Stimulated activated CD8-positive, alpha-beta memory T cell treated with anti-CD3 and anti-CD28 coated beads, Interleukin-2, amount 100 ng/mL, for 1 hour (primary cell): ENCODE measurements at places on chromosomes 13 and 19.

GRCh38 chr19:19445911-19446361, 40.5 kb downstream of the GATAD2A start:
- DNase-seq = no peak

GRCh38 chr19:6767357-6768235, at the start of gene SH2D3A:
TSS of gene SH2D3A (minus strand) at chr19:6767435. CDS start at chr19:6763748, 3,687 bp downstream.
- DNase-seq = peak; percentile 86

GRCh38 chr19:803686-804418, 6.6 kb downstream of the PTBP1 start:
- no peak for DNase-seq

GRCh38 chr19:36051637-36052036, 2.4 kb downstream of the THAP8 start:
- no peak for DNase-seq

DNA sequence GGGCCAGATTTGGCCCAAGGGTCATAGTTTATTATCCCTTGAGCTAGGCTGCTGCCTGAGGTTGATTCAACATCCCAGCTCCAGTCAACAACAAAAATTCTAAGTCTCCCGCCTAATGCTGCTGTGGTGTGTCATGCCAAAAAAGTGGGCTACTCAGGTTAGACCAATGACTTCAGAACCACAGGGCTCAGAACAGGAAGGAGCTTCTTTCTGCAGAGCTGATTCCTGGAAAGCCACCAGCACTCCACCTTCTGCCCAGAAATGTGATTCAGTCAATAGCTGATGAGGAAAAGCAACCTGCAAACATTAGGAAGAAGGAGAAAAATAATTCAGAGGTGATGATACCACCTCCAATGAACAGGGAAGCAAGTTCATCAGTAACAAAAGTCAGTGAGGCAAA, 56.1 kb upstream of the SERPINE3 start:
- no peak for DNase-seq

DNA sequence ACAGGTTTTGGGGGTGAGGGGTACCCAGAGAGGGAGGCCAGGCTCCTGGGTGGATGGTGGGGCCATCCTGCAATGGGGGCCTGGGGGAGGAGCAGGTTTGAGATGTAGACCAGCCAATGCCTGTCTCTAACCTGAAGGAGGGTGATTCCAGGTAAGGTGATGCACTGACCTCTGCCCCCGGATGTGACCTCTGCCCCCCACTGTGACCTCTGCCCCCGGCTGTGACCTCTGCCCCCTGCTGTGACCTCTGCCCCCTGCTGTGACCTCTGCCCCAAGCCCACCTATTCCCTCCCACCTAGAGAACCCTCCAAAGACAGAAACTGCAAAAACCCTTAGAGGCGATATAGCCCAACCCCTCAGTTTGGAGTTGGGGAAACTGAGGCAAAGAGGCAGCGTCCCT, 10.3 kb upstream of the SPACA4 start:
- DNase-seq = no peak

GRCh38 chr13:86403181-86403580, 604.0 kb upstream of the SLITRK6 start:
- no peak for DNase-seq

- no peak for DNase-seq
These were observed 8.6 kb downstream of the BRCA2 start for GRCh38 chr13:32323912-32324311.

DNA sequence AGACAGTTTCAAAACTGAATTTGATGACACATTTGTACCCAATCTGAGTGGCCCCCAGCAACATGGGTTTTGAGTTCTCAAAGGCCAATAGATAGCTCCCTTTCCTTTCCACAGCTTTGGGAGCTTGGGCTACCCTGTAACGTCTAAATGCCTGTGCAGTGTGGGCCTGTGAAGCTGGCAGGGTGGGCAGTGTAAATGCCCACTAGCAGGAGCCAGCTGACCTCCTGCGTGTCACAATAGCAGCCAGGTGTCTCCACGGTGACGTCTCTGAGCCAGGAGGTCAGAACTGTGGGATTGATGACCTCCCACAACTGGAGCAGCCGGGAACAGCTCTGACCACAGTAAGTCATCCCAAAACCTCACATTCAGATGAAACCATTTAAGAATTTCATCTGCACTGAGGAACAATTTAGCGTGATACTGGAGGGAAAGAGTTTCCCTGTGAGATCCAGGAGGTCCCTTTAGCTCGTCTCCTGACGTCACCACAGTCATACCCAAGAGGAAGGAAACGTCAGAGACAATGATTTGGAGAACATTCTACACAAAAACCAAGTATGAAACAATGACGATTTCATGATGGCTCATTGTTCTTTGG, at the start of gene IPO5:
TSS of gene IPO5 (plus strand) at position 300 of the 595 bp plus-strand sequence. CDS start 23,022 bp downstream, outside the sequence.
- DNase-seq = no peak

DNA sequence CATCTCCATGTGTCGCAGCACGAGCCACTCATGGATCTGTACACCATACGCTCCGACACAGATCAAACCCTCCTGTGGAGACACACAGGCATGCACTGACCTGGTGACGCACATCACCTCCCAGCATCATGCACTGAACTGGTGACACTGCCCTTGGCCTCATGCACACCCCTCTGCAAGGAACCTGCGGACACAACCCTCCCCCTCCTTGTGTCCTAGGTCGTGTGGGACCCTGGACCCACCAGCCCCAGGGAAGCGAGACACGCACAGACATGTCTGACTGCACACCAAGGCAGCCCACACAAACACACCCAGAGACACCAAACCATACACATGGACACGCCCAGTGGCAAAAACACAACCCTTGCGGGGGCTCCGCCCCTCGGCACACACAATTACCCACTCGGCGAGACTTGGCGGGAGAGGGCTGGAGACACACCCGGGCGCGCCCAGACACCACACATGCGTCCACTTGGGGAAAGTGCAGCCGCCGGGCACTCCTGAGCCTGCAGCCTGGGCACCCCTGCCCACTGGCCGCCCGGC, 2.0 kb upstream of the KCNN4 start:
- no peak for DNase-seq

GRCh38 chr19:19185853-19186740, 5.9 kb downstream of the BORCS8 start:
- peak; percentile 37 for DNase-seq

GRCh38 chr19:18932216-18932841, 8.7 kb downstream of the HOMER3 start:
- DNase-seq = peak; percentile 79

GRCh38 chr19:40216777-40217026, 1.5 kb downstream of the TTC9B start:
- DNase-seq = no peak

DNA sequence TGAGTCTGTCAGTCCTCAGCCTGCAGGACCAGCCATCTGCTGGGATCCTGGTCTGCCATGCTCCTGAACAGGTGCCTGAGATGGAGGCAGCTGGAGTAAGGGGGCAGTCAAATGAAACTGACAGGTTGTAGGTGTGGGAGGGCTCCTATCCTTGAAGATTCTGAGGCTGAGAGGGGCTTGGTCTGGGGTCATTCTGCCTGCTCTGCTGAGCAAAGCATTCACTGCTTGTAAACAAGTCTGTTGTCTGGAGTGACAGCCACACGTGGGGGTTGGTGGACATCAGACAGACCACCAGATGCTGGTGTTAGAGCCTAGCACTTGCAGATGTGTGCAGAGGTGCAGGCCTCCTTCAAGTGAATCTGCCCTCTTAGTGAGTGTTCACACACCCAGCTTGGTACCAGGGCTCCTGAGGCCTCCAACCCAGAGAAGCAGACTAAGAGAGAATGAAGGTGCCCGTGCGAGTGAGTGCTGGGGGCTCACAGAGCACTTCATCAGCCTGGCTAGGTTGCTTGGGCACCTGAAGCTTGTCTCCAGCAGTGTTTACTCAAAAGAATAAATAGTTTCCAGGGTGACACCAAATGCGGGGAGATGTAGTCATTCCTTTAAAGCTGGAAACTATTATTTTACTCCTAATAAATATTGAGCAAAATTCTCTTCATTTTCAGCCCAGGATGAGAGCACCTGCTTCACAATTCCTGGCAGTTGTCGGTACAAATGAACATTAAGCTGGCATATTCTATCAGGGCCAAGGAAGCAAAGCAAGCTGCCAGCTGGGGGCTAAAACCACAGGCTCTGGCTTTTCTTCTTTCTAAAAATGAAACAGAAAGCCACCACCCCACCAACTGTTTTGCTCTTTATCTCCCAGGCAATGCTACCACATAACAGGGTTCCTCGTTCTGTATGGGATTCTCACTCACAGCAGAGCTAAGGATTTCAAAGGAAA, 82.3 kb downstream of the RNASEH2B start:
- no peak for DNase-seq

DNA sequence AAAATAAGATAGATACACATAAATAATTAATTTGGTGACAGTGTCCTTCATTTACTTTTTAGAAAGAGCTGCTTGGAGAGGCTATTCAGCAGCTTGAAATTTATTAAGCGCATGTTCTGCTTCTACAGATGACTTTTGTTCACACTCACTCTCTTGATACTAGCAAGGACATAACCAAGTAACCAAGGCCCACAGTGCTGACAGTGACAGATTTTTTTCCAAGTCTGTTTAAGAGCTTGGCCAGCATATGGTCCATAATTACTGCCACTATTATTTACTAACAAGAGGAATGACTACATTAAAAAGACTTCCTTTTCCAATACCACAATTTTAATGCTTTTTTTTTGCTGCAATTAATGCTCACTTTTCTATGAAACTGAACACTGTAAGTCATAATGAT, 673.7 kb upstream of the MIR17HG start:
- DNase-seq = no peak

DNA sequence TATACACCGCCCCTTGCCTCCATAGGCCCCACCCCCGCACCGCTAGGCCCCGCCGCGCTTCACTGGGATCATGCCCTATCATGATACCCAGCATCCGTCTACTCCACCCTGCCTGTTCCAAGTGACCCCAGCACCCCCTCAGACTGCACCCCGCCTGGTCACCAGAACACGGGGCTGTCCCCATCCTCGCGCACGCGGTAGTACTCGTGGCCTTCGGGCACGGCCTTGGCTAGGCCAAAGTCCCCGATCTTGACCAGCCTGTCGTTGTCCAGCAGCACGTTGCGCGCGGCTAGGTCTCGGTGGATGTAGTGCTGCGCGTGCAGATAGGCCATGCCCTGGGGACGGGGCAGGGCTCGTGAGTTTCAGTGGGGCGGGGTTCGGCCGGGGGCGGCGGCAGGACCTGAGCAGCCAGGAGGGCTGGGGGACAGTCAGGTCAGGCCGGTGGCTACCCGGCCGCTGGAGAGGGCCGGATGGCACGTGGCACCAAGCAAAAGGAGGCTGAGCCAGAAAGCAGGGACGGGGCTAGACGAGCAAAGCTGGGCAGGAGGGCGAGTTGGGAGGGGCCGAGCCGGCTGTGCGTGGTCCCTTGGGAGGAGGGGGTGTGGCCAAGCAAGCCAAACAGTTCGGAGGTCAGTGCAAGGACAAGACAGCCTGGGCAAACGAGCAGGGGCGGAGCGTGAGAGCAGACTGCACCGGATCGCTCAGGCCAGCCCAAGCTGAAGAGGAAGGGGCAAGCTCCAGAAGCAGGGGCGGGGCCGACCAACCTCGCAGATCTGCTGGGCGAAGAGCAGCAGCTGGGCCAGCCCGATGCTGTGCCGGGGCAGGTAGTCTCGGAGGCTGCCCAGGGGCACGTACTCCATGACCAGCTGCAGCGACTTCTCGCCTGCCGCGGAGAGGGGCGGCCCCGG, 13.6 kb upstream of the ICAM3 start:
- no peak for DNase-seq

DNA sequence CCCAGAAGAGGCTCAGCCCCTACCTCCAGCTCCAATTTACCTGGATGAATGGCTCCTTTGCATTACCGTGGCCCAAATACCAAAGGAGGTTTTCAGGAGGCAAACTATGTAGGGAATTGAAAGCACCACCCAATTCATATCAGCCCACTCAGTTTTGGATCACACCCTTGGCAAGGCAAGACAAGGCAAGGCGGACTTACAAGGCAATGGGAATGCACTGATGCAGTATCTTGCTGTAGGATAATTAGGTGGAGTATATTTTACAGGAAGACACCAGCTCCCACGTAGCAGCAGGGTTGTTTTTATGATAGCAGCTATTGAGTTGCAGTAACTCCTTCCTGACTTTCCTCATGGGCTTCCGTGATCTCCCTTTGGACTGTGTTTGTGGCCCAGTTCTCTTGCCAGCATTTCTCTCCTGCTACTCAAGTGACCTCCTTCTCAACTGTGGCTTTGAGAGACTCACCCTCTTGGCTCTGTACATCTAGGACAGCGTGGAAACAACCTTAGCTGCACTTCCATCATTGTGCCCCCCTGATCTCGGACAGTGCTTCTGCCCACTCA, 935.9 kb downstream of the EFNB2 start:
- no peak for DNase-seq

- DNase-seq = no peak
These were observed at the start of gene AMH for GRCh38 chr19:2249010-2249866. TSS of gene AMH (plus strand) at chr19:2249323. CDS start at chr19:2249333, 10 bp downstream.

GRCh38 chr19:19997656-19998268, 41.5 kb downstream of the ZNF682 start:
- no peak for DNase-seq

GRCh38 chr13:67377919-67378318, 147.8 kb upstream of the PCDH9 start:
- no peak for DNase-seq

- DNase-seq = no peak
These were observed 502.4 kb downstream of the MYO16 start for GRCh38 chr13:109131698-109132257.

DNA sequence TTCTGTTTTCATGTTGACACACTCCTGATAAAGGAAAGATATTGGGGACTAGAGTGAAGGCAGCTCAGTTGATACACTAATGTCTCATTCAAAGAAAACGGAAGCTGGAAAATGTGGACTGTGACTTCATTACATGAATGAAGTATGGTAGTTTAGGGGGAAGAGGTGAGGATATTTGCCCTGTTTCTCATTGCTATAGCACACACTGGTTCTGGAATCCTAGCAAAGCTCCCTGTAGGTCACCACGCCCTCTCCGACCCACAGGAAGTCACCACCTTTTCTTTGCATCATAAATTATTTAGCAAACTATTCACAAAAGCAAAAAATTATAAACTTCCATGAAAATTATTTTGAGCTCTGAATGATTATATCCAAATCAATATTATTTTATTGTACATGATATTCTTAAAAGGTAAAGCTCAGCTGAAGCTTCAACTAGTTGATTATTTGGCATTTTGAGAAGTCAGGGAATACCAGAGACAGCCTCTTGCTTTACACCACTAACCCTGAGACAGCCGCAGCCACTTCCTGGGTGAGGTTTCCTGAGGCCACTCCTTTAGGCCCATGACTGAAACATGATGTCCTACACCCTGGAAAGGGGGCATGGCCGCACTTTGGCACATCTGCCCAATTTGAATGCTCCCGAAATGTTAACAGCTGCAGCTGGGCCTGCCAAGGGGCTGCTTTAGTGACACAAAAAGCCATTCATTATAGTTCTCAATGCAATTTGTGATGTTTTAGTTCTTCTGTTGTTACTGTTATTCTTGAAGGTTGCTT, 50.0 kb upstream of the WDFY2 start:
- peak; percentile 27 for DNase-seq
